ENCODE measurements at places on chromosomes 4 and X. TPM values are rescaled to one million over a fixed set of nuclear protein-coding genes. Genes with fewer than 3 reads are reported as not detected.

Gene MAGED4B
- total RNA-seq: 35.5 TPM

Gene SOWAHB
- total RNA-seq: under 0.01 TPM

Gene LARP7
- 5.9 TPM for total RNA-seq

Gene BANK1
- total RNA-seq: under 0.01 TPM

Gene ARX
- not detected for total RNA-seq

Gene CLDN2
- total RNA-seq: not detected

Gene ANKRD50
- 35.3 TPM for total RNA-seq

Gene KIF4A
- 19.0 TPM for total RNA-seq

Gene FOXR2
- total RNA-seq: not detected

Gene IL1RAPL2
- not detected for total RNA-seq

Gene FAM241A
- under 0.01 TPM for total RNA-seq

Gene TEX11
- not detected for total RNA-seq

Gene ZCCHC18
- total RNA-seq: 0.36 TPM

Gene DCK
- total RNA-seq: 7.0 TPM

Gene CXorf38
- total RNA-seq: 10.0 TPM

Gene JAKMIP1
- not detected for total RNA-seq

Gene GAB3
- 1.9 TPM for total RNA-seq

Gene TLR6
- 3.9 TPM for total RNA-seq

Gene LYAR
- 13.9 TPM for total RNA-seq

Gene SOX3
- not detected for total RNA-seq

Gene AKAP4
- total RNA-seq: not detected

Gene PPARGC1A
- under 0.01 TPM for total RNA-seq

Gene BEND4
- total RNA-seq: not detected

Gene KLF8
- total RNA-seq: not detected

Gene ERAS
- not detected for total RNA-seq

Gene NR0B1
- total RNA-seq: not detected

Gene OTC
- total RNA-seq: not detected

Gene AFM
- not detected for total RNA-seq

Gene SLITRK4
- not detected for total RNA-seq

Gene SRPK3
- 0.36 TPM for total RNA-seq

Gene EPHA5
- under 0.01 TPM for total RNA-seq

Gene CCDC110
- 0.90 TPM for total RNA-seq

Gene KLHL15
- 11.1 TPM for total RNA-seq

Gene TCP11X2
- not detected for total RNA-seq

Gene HS6ST2
- total RNA-seq: not detected

Gene ADAMTS3
- 2.5 TPM for total RNA-seq

Gene RBMXL3
- total RNA-seq: not detected

Gene GYPA
- not detected for total RNA-seq

Gene RAB33A
- 1.6 TPM for total RNA-seq

Gene XG
- under 0.01 TPM for total RNA-seq

Gene HERC5
- total RNA-seq: under 0.01 TPM

Gene CORIN
- 20.3 TPM for total RNA-seq

Gene SHROOM2
- 8.1 TPM for total RNA-seq

Gene DEFB131A
- total RNA-seq: not detected

Gene HTR2C
- not detected for total RNA-seq

Gene FAM133A
- total RNA-seq: under 0.01 TPM

Gene PDE6B
- under 0.01 TPM for total RNA-seq

Gene CCDC149
- 7.0 TPM for total RNA-seq

Gene SLC34A2
- total RNA-seq: not detected

Gene ARMCX4
- 3.1 TPM for total RNA-seq

Gene HTRA3
- 1.1 TPM for total RNA-seq

Data from IMR-90 (cell line).